ENCODE measurements at places on chromosomes 6 and 20.

DNA sequence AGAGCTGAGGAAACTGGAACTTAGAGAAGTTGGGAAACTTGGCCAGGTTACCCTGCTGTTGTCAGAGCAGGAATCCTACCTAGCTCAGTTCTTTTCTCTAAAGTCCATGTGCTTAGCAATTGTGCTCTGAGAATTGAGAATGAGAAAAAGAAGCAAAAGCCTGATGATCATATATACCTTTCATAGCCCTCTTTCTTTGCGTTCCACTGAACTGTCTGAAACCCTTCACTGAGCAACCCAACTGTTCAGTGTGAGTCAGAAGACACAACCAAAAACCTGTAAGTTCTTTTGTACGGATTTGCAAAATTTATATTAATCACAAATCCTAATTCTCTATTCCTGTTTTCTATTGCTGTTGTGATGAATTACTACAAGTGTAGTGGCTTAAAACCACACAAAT is 80.6 kb downstream of the PHF3 start:
- DNase-seq: no peak

GRCh38 chr6:143248359-143248758 is 187.7 kb downstream of the AIG1 start:
- DNase-seq: no peak

DNA sequence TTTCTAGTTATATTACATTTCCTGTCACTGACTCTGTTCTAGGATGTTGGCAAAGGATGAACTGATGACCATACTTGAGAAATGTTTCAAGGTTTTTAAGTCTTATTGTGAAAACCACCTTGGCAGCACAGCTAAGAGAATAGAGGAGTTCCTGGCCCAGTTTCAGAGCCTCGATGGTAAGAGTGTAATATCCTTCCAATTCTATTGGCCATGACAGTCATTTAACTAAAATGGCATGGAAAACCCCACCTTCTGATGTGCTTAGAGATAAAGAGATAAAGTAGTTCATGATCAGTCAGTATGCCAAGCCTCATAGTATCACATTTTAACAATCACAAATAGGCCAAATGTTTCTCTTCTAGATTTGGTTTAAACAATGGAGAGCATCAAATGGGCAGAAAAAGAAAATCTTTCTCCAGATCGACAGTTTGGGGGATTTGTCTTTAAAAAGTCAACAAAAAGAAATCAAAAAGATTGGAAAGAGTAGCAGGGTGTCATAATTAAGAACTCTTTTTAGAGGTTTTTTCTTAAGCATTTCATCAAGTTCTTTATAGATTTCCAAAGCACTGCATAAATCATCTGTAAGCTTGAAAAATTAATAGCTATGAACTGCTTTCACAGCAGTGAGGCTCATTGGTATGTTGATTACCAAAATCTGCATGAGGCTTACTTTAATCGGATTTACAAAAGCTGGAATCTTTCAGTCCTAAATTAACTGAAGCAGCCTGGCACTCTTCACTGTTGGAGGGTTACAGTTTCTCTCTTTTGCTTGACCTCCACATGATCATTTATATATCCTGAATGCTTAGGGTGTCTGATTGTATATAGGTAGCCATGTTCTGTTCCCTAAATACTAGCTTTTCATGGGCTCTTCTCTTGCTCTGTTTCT is 48.7 kb downstream of the AKIRIN2 start:
- no peak for DNase-seq

DNA sequence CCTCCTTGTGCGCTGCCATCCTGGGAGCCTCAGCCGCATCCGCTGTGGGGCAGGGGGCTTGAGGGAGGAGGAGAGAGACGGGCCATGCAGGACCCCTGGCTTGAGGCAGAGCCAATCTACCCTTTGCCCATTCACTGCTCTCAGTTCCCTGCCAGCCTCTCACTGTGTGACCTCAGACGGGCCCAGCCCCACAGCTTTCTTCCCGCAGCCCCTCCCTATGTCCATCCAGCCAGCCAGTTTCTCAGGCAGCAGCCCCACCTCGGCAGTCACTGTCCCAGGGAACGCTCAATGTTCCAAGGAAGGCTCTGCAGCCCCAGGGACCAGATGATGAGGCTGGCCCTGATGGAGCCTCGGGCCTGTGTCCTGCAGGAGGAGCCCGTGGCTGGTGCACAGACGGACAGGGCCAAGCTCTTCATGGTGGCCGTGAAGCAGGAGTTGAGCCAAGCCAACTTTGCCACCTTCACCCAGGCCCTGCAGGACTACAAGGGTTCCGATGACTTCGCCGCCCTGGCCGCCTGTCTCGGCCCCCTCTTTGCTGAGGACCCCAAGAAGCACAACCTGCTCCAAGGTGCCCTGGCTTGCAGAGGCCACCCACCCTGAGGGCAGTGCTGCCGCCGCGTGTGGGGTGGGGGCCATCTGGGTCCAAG is 3.9 kb upstream of the TNFRSF6B start:
- no peak for DNase-seq

DNA sequence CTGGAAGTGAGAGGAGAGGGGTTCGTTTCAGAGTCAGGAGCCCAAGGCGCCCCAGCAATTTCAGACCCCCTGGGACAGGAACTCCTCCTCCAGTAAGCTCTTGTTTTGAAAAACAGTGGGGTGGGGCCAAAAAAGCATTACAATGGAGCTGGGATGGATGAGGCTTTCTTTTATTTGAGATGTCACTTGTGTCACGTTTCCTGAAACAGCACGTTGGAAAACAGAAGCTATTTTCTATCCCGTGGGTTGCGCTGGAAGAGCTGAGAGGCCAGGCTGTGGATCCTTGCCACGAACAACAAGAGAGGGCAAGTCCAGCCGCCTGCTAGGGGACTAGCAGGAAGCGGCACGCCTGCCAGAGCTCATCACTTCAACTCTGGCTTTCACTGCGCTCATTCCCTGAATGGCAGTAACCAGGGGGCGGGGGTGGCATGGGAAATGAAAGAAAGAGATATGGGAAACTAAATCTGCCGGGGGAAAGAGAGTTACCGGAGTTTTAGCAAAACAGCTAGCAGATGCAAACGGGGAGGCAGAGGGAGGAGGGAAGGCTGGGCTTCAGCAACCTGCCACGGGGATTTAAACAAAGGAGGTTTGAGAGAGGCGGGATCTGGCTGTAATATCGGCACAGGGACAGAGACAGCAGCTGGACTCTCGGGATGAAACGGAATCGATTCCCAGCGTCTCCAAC is 34.6 kb downstream of the GCNT2 start:
- no peak for DNase-seq

DNA sequence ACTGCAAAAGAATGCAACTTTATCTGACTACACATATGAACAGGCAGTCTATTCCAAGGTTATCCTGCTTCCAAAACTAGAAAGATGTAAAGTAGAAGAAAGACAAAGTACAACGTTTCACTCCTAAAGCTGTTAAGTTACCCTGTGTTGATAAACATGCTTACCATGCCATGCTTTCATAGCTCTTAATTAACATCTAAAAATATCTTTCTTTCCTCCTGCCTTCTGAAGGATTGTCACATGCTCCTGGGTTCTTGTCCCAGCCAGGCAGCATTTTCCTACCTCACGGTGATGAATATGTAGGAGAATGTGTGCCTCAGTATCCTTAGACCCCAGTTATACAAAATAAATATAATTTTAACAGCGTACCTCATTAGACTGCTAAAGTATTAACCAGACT is 344.6 kb downstream of the SYNE1 start:
- DNase-seq: no peak

Data from AG09309 (cell line).